Stimulated activated CD4-positive, alpha-beta T cell treated with anti-CD3 and anti-CD28 coated beads, Interleukin-15, amount 100 ng/mL, for 1 hour (primary cell): ENCODE measurements at places on chromosomes 12 and 14.

DNA sequence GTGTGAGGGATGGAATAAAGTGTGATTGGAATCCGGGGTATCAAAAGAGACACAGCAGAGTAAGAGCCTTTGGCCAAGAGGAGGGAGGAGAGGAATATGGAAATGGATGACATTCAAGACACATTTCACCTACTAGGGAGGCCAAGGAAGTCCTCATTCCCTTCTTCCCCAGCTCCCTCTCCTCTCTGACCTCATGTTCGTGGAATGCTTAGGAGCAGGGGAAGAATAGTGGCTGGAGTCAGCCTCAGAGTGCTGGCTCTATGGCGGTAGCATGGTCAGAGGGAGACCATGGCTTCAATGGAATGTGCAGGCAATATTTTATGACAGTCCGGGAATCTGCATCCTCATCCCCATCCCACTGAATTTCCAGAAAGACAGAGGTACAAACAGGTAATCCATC lies 196.6 kb downstream of the EGLN3 start:
- no peak for DNase-seq

DNA sequence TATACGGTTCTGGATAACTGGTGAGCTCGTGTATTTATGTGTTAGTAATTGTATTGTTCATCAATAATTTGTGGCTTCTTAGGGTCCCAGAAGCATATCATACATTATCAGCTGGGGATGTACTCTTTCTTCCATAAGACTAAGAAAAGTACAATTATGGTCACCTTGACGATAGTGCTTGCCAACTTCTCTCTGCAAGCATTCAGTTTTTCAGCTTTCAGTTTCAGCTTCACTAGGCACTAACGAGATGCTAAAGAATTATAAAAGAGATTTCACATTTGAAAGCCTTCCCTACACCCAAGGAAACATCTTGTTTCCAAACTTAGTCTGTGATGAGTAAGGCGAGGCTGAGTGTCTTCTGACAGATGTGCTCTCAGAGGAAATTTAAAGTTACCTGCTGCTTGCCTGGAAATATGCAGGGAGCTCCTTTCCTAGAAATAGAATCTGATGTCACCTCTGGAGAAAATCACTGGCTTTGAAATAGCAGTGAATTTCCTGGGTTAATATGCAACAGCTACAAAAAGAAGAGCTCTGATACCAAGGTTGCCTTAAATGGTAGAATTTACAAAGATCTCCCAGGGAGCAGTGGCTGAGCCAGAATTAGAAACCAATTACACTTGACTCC lies 1419.9 kb upstream of the TMEM132C start:
- DNase-seq = no peak

DNA sequence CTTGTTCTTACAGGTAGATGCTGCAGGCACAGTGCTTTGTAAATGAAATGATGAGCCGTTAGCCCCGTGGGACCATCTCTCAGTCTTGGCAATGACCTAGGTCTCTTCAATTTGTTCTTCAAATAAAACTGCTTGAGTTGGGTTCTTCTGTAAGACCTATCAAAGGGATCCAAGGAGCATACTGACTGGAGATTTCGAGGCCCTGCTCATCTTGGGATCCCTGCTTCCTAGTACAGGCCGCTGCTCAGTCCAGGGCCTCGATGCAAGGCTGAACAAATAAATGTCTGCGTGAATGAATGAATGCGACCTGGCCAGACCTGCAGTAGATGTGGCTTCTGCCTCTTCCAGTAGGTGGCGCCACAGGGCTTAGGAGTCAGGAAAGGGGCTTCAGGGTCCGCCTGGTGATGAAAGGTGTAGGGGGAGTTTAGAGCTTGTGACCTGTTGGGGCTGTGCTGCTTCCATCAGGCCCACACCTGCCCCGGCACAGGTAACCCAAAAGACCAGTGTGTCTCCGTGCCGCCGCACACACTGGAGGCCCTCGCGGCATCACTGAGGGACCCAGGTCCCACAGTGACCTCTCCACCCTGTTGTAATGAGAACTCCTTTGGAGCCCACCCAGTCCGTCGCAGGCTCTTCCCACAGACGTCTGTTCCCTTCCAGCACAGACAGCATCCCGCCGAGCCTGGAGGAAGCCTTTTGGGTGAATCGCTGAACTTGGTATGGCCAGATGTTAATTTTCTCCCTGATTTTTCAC lies 4.4 kb downstream of the CACNA1C start:
- DNase-seq = no peak

GRCh38 chr12:68349220-68349621 lies 17.1 kb upstream of the MDM1 start:
- DNase-seq = no peak

- no peak for DNase-seq
Measured at GRCh38 chr14:28242895-28243294, 523.7 kb upstream of the FOXG1 start.

DNA sequence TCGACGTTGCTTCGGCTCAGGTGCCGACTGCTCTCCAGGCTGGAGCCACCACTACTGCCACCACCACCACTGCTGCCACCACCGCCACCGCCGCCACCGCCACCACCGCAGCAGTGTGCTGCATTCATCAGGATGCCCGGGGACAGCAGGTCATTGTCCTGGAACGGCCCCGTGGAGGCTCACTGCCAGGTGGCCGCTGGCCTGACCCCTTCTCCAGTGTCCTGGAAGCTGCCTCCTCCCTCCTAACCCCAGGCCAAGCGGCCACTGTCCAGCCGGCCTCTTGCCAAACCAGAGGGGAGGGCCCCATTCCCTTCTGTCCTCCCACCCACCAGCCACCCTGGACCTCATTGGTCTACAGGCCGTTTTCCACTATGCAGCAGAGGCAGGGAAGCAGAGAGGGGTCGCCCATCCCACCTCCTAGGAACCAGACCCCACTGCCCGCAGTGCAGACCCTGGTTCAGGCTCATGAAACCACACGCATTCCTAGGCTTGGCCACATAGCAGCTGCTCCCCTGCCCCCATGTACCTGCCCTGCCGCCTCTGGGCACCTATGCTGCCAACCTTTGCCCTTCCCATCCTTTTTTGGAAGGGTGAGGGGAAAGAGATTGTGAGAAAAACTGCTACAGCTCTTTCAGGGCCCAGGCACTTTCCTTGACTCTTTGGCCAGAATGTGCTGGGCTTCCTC lies 15.2 kb downstream of the ARL6IP4 start:
- no peak for DNase-seq

GRCh38 chr14:99317231-99318090 lies 45.5 kb upstream of the BCL11B start:
- no peak for DNase-seq

- DNase-seq = no peak
Measured at GRCh38 chr12:53963005-53963404, 8.3 kb downstream of the HOXC12 start.

- DNase-seq = no peak
Measured at GRCh38 chr12:68222326-68222725, 3.3 kb downstream of the IL26 start.

DNA sequence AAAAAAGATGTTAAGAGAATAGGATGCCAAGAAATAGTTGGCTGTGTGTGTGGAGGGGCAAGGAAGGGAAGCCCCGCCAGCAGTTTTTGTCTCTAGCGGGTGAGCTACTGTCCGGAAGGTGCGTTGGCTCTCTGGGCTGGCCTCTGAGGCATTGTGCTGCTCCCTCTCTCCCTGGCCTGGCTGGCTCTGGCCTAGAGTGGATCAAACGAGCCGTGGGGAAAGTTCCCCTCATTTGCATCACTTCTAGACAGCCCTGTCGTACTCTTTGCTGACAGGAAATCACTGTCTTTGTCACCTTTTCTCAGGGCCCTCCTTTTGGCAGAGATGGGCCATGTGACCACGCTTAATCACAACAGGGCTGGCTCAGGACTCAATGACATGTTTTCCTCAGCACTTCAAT lies 236.1 kb upstream of the NPAS3 start:
- peak; percentile 5 for DNase-seq

- DNase-seq = no peak
Measured at GRCh38 chr12:31560516-31560915, 30.4 kb downstream of the DENND5B start.

DNA sequence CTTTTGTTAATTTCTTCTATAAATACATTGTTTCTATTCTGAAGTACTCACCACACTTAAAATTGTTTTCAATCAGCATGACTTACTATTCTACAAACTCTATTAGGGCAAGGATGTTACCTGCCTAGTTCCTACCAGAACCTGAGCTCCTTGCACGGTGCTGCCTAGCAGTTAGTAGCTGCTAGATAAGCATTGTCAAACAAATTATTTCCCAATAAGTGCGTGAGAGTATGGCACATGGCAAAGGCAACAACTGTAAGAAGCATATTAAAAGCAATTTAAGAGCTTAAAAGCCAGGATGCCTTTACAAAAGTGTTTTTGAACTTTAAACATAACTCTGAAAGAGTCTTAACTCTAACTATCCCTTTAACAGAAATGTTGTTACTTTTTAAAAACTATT lies 8.2 kb upstream of the LYZ start:
- DNase-seq = no peak

DNA sequence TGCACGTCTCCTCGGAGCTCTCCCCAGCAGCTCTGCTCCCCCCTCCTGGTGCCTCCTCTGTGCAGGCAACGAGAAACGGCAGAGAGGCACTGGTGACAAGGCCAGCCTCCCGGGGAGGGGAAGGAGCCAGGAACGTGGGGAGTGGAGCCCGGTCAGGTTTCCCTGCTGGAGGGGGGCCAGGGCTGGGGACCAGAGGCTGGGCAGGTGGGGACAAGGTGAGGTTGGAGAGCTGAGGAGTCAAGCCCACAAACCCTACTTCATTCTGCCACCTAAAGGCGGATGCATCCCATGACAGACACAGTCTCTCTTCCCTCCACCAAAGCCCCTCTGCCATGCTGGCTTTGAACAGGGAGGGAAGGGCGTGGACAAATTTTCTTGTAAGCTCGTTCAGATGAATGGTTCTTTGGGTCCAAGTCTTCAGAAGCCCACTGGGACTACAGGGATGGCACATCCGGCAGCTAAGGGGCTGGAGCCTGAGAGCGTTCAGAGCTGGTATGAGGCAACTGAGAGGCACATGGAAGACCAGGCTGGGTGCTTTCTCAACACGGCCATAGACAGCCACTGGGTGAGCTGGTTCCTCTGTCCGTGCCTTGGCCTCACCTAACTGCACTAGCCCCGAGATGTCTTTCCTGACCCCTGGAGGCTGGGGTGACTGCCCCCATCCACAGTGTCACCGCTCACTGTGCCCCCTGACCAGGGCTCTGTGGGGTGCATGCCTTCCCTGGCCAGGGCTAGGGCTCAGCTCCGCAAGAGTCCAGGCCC lies 105.9 kb downstream of the RBM19 start:
- DNase-seq = no peak

DNA sequence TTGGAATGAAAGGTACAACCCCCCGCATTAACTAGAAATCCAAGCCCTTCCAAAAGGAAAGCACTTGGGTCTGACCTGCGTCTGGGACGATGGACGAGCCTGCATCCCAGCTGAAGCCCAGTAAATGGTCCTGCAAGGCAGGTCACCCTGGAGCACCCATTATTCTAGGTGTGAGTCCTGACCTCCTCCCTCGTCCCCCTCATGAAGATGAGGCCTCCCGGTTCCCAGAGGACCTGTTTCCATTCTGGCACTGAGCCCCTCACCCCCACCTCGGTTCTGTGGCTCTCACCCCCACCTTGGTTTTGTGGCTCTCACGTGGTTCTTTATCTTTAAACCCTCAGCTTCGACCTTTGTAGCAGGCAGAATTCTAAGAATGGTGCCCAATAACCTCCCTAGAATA lies 7.3 kb downstream of the IFI27 start:
- DNase-seq = no peak

DNA sequence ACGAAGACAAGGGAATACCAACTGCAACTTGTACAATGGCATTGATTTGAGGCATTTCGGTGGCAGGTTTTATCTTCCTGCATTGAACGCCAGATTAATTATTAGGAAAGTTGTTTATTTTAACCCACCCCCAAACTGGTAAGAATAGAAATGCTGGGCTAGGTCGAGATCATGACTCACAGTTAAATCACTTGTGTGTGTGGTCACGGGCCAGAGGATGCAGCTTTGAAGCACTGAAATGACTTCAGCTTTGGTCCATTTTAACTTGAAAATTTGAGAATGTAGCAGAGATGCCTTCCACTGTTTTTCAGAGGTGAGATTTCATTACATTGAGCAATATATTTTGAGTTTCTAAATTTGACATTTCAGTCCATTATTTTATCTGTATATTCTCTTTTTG lies 23.6 kb upstream of the KCNH3 start:
- no peak for DNase-seq

- no peak for DNase-seq
Measured at GRCh38 chr12:53856132-53856531, 82.5 kb upstream of the HOXC13 start.

DNA sequence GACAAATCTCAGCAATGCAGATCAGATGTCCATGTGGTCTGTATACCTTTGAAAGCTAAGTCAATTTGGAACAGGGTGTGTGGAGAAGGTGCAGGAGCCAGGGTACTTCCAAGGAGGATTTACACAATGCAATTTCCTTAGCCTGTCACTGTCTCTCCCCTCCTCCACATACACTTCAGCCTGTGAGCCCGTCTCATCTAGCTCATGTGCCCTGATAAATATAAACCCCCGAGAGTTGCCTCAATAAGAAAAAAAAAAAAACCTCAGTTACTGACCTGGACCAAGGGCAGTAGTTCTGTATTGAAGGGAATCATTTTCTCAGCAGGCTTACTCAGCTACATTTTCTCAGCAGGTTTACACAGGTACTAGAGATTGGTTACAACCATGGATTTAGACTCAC lies 132.1 kb upstream of the PELI2 start:
- no peak for DNase-seq

- no peak for DNase-seq
Measured at GRCh38 chr12:40622246-40622838, 69.9 kb upstream of the CNTN1 start.

GRCh38 chr12:110537605-110538409 lies 35.7 kb downstream of the RAD9B start:
- DNase-seq = no peak

DNA sequence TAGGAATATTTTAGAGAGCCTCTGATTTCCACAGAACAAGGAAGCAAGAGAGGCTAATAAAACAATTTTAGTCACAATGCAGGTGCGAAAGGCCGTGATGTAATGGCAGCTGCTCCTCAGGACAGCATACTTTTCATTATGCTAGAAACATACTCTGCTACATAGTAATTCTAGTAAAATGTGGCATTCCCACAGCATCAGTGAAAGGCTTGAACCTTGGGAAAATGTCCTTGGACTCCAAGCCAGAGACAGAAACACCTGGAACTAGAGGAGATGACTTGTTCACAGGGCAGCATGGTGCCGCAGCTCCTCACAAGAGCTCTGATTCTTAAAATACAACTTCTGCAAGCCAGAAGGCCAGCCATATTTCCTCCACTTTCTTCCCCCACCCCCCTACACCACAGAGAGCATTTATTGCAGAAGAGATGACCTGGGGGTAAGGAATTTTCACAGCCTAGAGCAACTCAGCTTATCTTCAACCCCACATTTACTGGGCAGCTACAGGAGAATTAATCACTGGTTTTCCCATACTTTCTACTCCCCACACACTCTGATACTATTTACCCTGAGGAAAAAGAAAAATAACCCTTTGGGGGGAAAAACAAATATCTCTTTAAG lies 15.8 kb downstream of the ABCC9 start:
- DNase-seq = no peak
